ENCODE measurements at places on chromosomes 13 and 19. TPM values are rescaled to one million over a fixed set of nuclear protein-coding genes. Genes with fewer than 3 reads are reported as not detected.

Gene PSG7
- not detected for total RNA-seq

Gene SLC6A16
- total RNA-seq, result 0.13 TPM

Gene TMEM147
- total RNA-seq, result 105 TPM

Gene SIGLEC5
- total RNA-seq, result not detected

Gene DLEU7
- not detected for total RNA-seq

Gene SLC25A41
- total RNA-seq, result not detected

Gene LAIR2
- total RNA-seq, result not detected

Gene PPP1R13L
- total RNA-seq, result 1.2 TPM

DNA sequence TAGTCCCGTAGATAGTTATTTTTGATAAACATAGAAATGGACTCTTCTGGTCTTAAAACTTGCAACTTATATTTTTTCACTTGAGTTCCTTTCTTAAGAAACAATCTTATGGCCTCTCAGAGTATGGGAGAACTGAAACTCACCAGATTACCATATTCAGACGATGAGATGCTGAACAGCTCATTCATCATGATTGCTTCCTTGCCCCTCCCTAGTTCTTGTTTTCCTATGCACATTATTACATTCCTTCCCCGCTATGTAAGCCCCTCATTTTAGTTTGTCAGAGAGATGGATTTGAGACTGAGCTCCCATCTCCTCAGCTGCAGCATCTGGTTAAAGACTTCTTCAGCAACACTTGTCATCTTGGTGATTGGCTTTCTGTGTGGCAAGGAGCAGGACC lies 158.5 kb downstream of the SLITRK6 start:
- no peak overlapping the region for H3K27ac ChIP-seq
- H3K4me1 ChIP-seq, result no peaks in the 10 kb centered on the region
- DNase-seq, result no peak
- H3K4me3 ChIP-seq, result no peak overlapping the region
- no peaks in the 10 kb centered on the region for H3K36me3 ChIP-seq

DNA sequence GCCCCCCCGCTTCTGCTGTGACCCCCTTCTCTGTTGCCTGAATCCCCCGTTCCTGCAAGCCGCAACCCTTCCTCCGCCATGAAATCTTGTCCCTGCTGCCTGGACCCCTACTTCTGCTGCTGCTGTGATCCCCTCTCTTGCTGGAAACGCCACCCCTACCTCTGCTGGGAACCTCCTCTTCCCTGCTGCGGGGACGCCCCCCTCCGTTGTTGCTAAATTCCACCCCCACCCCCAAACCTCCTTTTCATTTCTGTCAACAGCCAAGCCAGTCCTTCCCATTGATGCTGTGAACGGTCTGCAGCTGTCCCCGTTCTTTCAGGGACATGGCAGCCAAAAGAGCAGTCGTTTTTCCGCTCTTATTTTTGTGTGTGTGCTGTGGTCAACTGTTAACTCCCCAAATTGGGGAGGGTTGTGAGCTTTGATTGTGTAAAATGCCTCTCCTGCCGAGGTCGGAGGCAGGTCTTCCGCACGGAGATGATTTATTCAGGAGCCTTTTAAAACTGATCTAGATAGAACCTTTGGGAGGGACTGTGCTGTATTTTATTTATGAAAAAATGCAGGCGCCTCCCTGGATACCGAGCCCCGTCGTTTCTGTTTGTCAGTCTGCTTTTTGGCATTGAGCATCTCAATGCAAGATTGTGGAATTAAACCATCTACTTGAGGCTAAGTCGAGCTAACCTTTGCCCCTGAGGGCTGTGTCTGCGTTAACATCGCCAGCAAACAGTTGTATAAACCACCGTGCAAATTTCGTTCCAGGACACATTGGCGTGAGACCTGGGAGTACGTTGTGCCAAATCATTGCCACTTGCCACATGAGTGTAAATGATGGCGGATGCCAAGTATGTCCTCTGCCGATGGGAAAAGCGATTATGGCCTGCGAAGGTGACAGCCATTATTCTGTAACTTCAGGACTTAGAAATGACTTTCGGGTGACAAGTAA lies 27.9 kb upstream of the NDUFS7 start:
- H3K4me1 ChIP-seq, result peaks cover 15% of the 10 kb centered on the region
- H3K27me3 ChIP-seq, result no peaks in the 10 kb centered on the region
- peak overlapping the region; percentile 76 for H3K4me3 ChIP-seq
- no peaks in the 10 kb centered on the region for H3K36me3 ChIP-seq
- peak overlapping the region; percentile 82 for H3K27ac ChIP-seq

DNA sequence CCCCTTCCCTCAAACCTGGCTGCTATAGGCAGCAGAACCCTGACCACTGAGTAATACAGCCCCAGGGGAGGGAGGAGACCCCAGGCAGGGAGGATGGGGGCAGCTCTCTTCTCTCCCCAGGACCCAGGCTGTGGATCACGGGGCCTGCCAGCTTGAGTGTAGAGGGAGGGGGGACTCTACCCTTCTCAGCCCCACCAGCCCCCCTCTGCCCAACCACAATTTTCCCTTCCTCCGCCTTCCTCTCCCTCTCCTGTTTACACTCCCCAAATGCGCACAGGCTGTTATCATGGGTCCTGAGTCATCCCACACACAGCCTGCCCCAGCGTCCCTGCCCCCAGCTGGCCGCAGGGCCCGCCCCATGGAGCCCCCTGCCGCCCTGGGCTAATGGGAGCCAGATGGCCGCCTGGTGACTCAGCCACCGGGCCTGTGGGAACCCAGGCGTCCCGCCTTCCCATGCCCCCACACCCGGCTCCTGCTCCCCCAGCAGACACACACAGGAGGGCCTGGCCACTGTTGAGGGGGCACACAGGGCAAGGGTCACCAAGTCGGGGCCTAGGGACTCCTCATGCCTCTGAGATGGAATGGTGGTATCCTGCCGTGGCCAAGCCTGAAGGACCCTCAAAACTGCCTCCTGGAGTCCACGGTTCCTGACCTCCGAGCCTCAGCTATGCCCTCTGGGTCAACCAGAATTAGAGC lies 13.6 kb downstream of the CCDC97 start:
- H3K27me3 ChIP-seq, result no peaks in the 10 kb centered on the region
- H3K36me3 ChIP-seq, result no peaks in the 10 kb centered on the region
- H3K4me3 ChIP-seq, result no peak overlapping the region
- H3K27ac ChIP-seq, result peak overlapping the region; percentile 72

GRCh38 chr13:76882431-76882830 lies 3.8 kb downstream of the KCTD12 start:
- peak overlapping the region; percentile 82 for H3K27ac ChIP-seq
- DNase-seq, result peak; percentile 52
- peak overlapping the region; percentile 16 for H3K4me3 ChIP-seq

DNA sequence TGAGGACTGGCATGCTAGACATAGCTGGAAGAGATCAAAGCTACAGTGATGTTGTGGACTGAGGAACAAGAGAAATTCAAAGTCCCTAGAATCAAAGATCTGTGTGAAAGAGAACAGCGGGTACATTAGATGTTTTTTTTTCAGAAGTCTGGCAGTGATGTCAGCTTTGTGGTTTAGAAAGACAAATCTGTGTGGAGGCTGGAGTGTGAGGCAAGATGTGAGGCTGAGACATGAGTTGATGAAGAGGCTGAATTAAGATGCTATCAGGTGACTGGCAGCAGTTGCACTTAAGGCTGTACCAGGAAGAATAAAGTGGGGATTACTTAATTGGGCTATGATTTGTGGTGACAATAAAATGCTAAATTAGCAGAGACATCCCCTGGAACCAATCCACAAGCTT lies 46.5 kb downstream of the DNAJC3 start:
- H3K27me3 ChIP-seq, result no peaks in the 10 kb centered on the region
- no peak overlapping the region for H3K4me3 ChIP-seq
- no peak overlapping the region for H3K27ac ChIP-seq
- no peak for DNase-seq
- H3K4me1 ChIP-seq, result no peaks in the 10 kb centered on the region

- no peaks in the 10 kb centered on the region for H3K36me3 ChIP-seq
- DNase-seq, result no peak
- H3K27me3 ChIP-seq, result no peaks in the 10 kb centered on the region
- H3K4me3 ChIP-seq, result no peak overlapping the region
- no peaks in the 10 kb centered on the region for H3K4me1 ChIP-seq
- H3K27ac ChIP-seq, result no peak overlapping the region
Measured at GRCh38 chr13:30319130-30319529, 11.8 kb upstream of the KATNAL1 start.

DNA sequence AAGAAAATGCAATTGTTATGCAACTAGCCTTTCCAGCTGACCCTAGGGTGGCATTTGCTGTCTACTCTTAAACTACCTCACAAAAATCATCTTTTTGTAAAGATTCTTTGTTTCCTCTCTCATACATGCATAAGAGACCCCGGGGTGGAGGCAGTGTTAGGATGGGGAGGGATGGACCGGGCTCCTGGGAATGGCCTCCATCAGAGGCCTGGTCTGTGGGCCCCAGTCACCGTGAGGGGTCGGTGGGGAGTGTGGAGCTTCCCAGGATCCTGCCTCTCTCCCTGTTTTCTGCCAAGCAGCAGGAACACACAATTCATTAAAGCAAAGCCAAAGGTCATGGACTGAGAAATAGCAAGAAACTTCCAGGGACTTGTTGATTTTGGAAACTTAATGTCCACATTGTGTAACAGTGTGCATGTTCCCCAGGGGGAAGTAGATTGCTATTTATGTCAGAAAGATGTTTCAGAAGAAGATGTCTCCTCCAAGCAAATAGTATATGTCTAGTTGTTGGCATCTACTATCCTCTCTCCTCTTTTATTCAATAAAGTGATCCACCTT lies 241.4 kb downstream of the ENOX1 start:
- no peaks in the 10 kb centered on the region for H3K27me3 ChIP-seq
- no peak overlapping the region for H3K27ac ChIP-seq
- DNase-seq, result no peak
- no peaks in the 10 kb centered on the region for H3K36me3 ChIP-seq
- no peaks in the 10 kb centered on the region for H3K4me1 ChIP-seq

GRCh38 chr19:10872546-10873107 lies 1.3 kb downstream of the CARM1 start:
- H3K27me3 ChIP-seq, result no peaks in the 10 kb centered on the region
- H3K4me1 ChIP-seq, result peaks cover 34% of the 10 kb centered on the region
- no peak for DNase-seq
- peak overlapping the region; percentile 98 for H3K27ac ChIP-seq
- no peaks in the 10 kb centered on the region for H3K36me3 ChIP-seq
- peak overlapping the region; percentile 78 for H3K4me3 ChIP-seq

GRCh38 chr13:59643364-59643841 lies 520.3 kb downstream of the DIAPH3 start:
- H3K27me3 ChIP-seq, result no peaks in the 10 kb centered on the region
- DNase-seq, result no peak
- no peak overlapping the region for H3K27ac ChIP-seq
- no peaks in the 10 kb centered on the region for H3K4me1 ChIP-seq

GRCh38 chr13:112668924-112669323 lies 20.9 kb upstream of the ATP11A start:
- no peak overlapping the region for H3K4me3 ChIP-seq
- H3K36me3 ChIP-seq, result no peaks in the 10 kb centered on the region
- DNase-seq, result no peak
- H3K27me3 ChIP-seq, result peaks cover 3% of the 10 kb centered on the region
- no peaks in the 10 kb centered on the region for H3K4me1 ChIP-seq

- no peak for DNase-seq
- no peak overlapping the region for H3K4me3 ChIP-seq
- no peaks in the 10 kb centered on the region for H3K4me1 ChIP-seq
- no peaks in the 10 kb centered on the region for H3K36me3 ChIP-seq
Measured at GRCh38 chr19:43416951-43417623, 2.4 kb downstream of the TEX101 start.

GRCh38 chr19:1855040-1855827 lies 7.0 kb upstream of the REXO1 start:
- peak overlapping the region; percentile 82 for H3K27ac ChIP-seq
- peaks cover 3% of the 10 kb centered on the region for H3K27me3 ChIP-seq
- H3K4me1 ChIP-seq, result peaks cover 25% of the 10 kb centered on the region
- peak; percentile 64 for DNase-seq
- H3K36me3 ChIP-seq, result no peaks in the 10 kb centered on the region

GRCh38 chr13:94602467-94602866 lies 810 bp downstream of the GPR180 start:
- H3K36me3 ChIP-seq, result no peaks in the 10 kb centered on the region
- no peak for DNase-seq
- H3K4me1 ChIP-seq, result peaks cover 6% of the 10 kb centered on the region
- H3K27me3 ChIP-seq, result no peaks in the 10 kb centered on the region

DNA sequence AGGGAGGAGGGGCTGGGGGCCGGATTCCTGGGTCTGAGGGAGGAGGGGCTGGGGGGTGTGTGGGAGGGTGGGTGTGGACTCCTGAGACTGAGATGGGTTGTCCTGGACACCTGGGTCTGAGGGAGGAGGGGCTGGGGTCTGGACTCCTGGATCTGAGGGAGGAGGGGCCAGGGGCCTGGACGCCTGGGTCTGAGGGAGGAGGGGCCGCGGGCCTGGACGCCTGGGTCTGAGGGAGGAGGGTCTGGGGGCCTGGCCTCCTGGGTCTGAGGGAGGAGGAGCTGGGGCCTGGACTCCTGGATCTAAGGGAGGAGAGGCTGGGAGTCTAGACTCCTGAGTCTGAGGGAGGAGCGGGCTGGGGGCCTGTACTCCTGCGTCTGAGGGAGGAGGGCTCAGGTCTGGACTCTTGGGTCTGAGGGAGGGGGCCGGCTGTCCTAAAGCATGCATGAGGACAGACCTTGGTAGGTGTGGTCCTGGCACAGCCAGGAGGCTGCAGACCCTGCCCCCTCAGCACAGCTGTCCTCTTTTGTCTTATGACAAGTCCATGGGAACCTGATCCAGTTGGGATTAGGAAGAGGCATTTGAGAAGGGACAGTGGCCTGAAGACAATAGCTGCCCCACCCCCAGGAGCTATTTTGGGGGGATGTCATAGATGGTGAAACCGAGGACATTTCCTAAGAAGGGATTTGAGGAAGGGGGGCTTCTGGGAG lies 1.3 kb downstream of the TNNT1 start:
- H3K4me3 ChIP-seq, result peak overlapping the region; percentile 53
- H3K4me1 ChIP-seq, result peaks cover 30% of the 10 kb centered on the region
- peak overlapping the region; percentile 93 for H3K27ac ChIP-seq
- DNase-seq, result peak; percentile 94
- peaks cover 22% of the 10 kb centered on the region for H3K27me3 ChIP-seq

DNA sequence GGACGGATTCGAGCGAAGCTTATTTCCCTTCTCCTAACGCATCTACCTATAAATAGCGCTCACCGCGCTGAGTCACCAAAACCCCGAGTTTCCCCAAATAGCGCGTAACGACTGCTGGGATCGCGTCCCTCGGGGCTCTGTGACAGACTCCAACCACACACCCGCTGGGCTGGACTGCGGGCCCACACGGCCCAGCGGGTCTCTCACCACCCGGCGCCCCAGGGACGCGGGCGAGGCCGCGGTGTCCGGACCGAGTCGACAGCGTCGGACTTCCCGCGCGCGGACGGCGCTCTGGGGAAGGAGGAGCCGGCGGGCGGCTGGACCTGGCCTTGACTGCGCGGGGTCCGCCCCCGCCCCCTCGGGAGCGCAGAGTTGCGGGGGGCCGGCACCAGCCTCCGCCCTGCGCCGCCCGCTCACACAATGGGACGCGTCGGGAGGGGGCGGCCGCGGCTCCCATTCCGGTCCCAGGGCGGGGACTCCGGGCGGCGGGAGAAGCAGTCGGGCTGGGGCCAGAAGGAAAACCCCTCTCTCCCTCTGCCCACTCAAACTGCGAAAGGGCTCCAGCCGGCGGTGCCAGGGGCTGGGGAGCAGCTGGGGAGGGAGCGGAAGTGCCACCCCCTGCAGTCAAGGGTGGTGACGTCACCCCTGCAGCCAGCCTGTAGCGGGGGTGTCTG lies 108.8 kb downstream of the KCNRG start:
- peak overlapping the region; percentile 99 for H3K27ac ChIP-seq
- no peaks in the 10 kb centered on the region for H3K36me3 ChIP-seq
- H3K4me1 ChIP-seq, result peaks cover 49% of the 10 kb centered on the region

Measured in gastrocnemius medialis (tissue), 4 donors.